Stimulated activated CD8-positive, alpha-beta memory T cell treated with anti-CD3 and anti-CD28 coated beads, Interleukin-2, amount 100 ng/mL, for 1 hour (primary cell): ENCODE measurements at places on chromosomes 2 and 18.

DNA sequence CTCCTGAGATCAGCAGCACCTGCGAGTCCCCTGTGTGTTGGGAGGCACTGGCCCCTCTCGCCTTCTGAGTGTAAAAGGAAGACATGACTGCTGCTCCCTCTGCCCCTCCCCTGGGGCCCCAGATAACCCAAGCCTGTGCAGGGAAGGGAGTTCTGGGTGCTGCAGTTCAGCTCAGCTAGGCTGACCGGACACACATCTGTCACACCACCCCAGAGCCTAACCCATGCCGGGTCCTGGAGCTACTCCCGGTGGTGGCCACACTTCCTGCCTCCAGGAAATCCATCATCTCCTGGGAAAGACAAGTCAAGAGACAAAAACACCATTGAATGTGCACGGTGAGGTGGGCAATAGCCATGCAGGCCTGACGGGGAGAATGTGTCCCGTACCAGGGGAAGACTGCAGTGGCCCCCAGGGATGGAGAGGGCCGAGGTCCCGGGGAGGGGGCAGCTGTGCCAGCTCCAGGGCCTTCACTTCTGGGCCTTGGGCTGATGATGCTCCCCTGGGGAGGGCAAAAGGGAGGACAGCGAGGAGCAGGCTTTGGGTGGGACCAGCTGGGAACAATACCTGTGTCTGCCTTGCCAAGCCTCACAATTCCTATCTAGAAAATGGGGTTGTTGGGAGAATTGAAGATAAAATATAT, 210.6 kb downstream of the TFCP2L1 start:
- no peak for DNase-seq

- DNase-seq = no peak
Observed at GRCh38 chr18:76972241-76972640, 149.9 kb downstream of the ZNF236 start.

- no peak for DNase-seq
Observed at GRCh38 chr2:143390171-143390570, 261.0 kb downstream of the ARHGAP15 start.

GRCh38 chr2:127943186-127943585, 57.4 kb upstream of the AMMECR1L start:
- no peak for DNase-seq

DNA sequence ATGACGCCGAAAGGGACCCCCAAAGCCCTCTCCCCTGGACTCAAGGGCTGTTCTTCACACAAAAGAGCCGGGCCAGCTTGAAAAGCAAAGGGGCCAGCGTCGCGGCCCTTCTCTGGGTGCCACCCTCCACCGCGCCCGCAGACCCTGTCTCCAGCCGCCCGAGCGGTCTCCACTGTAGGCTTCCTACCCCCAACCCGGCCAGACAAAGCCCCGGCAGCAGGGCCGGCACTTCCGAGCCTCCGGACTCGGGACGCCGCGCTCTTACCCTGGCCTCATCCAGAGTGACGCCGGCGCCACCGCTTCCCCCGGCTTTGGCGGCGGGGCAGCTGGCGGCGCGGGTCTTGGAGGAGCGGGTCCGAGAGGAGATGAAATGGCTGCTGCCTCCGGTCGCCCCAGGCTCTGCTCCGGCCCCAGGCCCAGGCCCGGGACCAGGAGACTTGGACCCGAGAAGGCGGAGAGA, 603 bp downstream of the ATAD2B start:
- DNase-seq = no peak

- no peak for DNase-seq
Observed at GRCh38 chr18:23143016-23143814, 7.9 kb downstream of the CABLES1 start.

- DNase-seq = no peak
Observed at GRCh38 chr2:226001716-226002115, 602.2 kb downstream of the NYAP2 start.
